Stimulated activated CD8-positive, alpha-beta memory T cell treated with anti-CD3 and anti-CD28 coated beads, Interleukin-4, amount 100 ng/mL, for 48 hours (primary cell): ENCODE measurements at places on chromosomes 6 and 20.

- DNase-seq: no peak
These were observed 234.2 kb downstream of the HACE1 start for GRCh38 chr6:104625536-104625935.

- DNase-seq: no peak
These were observed 111.3 kb upstream of the MLN start for GRCh38 chr6:33915134-33915533.

- no peak for DNase-seq
These were observed 127.2 kb downstream of the CDC5L start for GRCh38 chr6:44514576-44515193.

DNA sequence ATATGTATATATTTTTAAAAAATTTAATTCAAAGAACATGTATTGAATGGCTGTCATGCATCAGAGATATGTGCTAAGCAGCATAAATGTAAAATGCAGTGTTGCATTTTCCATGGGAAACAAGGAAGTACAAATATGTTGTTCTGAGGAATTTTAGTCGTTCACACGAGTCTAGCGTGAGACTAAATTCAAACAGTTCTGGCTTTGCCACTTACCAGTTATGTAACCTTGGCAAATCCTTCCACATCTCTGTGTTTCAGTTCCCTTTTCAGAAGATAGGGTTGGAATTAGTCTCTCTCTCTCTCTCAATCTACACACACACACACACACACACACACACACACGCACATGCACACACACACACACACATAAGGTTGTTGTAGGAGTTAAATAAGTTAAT, 305.4 kb downstream of the UTRN start:
- DNase-seq: no peak
